ENCODE measurements at places on chromosomes 1 and 21. TPM values are rescaled to one million over a fixed set of nuclear protein-coding genes. Genes with fewer than 3 reads are reported as not detected.
A peak's percentile ranks its signal among the peaks of the same experiment; 100 is the strongest.

DNA sequence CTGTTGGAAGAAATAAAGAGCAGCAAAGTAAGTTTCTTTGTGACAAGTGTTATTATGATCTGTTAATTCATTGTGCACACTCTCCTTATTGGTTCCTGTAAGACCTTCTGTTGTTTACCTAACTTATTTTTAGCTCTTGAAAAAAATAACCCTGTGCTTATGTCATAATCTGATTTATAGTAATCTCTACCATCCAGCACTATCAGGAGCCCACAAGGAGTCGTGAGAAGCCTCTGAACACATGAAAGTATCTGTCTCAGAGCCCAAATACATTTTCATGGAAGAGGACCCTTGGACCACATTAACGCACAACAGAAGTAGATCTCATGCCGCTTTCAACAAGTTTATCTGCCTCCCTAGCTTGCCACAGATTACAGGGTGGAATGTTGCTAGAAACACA, 45.8 kb downstream of the CENPF start:
- DNase-seq: no peak

- DNase-seq: no peak
Measured at GRCh38 chr1:1250786-1251284, 4.3 kb upstream of the C1QTNF12 start.

BSND gene
- total RNA-seq: not detected

DNA sequence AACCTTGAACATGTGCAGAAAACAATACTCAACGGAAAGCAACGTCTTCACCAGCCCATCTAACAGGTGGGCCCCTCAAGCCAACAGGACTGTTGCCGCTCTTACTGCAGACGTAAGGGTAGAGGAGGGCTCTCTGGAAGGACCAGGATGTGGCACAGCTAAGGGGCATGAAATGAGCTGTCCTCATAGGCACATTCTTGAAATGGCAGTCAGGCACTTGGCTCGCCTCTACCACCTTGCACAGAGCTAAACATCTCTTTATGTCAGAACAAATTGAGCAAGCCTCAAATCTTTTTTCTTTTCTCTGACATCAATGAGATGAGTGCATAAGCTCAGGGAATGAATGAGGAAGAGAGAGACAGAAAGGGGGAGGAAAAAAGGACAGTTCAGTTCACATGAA, 86.4 kb upstream of the ESRRG start:
- no peak for DNase-seq

TMEM200B gene
- total RNA-seq: 18.5 TPM

GRCh38 chr1:27368869-27369582, 2.3 kb upstream of the MAP3K6 start:
- no peak for DNase-seq

DNA sequence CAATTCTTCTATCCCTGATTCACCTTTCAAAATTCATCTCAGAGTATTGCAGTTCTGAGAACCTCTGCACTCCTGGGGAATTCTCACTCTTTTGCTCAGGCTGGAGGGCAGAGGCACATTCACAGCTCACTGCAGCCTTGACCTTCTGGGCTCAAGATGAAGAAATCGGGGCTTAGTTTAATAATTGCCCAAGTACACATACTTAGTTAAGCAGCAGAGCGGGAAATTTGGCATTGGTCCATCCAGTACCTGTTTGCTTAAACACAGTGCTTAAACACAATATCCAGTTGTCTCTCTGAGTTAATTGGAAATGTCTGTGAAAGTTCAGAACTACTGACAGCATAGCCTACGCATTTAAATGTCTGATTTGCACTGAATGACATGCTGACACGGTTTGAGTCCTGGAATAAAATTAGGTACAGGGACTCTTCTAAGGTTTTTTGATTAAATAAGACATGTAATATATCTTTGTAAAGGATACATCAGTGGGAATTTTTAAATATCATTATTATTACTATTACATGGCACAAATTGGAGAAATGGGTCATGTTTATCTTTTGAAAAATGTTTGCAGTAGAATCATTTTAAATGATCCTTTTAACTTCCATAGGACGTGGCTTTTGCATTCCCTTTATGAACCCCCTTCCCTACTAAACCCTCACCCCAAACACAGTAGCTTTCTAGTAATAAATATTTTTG, 337.4 kb downstream of the SRGAP2C start:
- no peak for DNase-seq

- peak; percentile 63 for DNase-seq
Measured at GRCh38 chr1:207218512-207219362, 102.7 kb upstream of the CD55 start.
